ENCODE measurements at places on chromosomes 5 and 9.
A peak's percentile ranks its signal among the peaks of the same experiment; 100 is the strongest.

- DNase-seq, result no peak
Observed at GRCh38 chr9:19239955-19240354, 9.5 kb downstream of the DENND4C start.

DNA sequence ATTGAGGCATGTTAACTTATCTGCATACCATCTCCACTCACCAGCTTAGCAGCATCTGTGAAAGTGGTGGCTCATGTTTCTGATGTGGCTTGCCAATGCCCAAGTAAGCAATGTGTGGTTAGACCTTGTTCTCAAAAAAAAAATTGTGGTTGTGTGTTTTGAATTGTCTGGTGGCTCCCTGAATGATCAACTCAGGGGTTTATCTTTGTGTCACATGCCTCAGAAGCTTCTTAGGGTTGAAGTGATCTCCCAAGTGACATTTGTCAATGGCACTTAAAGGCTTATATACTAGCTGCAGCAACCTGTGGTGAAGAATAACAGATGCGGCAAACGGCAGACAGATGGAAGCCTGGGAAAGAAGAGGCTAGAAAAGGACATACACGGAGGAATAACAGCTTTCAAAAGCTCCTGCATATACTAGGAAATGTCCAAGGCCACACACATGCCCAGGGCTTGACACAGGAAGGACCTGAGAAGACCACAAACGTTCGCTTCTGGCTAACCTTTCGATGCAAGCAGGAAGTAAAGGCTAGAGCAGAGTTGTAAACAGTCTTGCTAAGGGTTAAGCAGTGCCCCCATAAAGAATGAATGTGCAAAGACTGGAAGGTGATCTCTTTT lies 42.2 kb upstream of the FSD1L start:
- DNase-seq, result peak; percentile 37

GRCh38 chr9:749716-750115 lies 91.8 kb upstream of the DMRT1 start:
- DNase-seq, result no peak

DNA sequence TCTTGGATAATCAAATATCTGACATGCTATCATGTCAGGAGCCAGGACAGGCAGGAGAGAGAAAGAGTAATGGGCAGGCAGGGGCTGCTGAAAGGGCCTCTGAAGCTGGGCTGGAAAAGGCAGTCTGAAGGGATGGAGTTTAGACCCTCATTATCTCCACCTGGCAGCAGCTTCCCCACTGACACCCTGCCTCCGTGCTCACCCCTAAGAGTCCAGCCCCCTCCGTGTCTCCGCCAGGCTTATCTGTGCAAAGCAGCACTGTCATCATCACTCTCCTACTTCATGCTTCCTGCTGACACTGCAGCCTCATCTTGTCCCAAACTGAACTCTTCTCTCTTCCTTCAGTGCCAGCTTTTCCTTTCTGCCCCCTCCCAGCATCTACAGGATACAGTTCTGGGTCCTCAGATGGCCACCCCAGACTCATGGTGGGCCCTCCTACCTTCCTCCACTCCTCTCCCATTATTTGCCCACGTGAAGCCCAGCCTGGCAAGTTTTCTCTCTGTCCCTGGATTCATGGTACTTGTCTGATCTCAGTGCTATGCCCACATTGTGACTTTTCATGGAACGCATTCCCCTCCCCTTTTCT lies 70.9 kb upstream of the KLF9 start:
- no peak for DNase-seq

GRCh38 chr5:53479045-53479589 lies 1.3 kb upstream of the FST start:
- no peak for DNase-seq

GRCh38 chr5:34676416-34676815 lies 20.3 kb downstream of the RAI14 start:
- peak; percentile 32 for DNase-seq

DNA sequence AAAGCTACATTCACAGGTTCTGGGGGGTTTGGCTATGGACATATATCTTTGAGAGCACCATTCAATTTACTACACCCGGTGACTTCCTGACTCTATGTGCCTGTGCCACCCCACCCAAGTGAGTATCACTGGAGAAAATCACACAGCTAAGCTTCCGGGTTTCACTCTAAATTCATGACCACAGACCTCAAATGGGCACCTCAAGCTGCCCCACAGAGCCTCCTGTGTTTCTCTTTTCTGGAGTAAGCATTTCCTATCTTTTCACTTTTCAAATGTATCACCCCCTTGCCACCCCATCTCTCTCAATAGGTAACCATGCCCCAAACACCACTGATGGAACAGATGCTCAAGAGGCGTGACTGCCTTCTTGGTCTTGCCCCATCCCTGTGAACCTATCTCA lies 49.2 kb upstream of the NEK6 start:
- no peak for DNase-seq

- DNase-seq, result no peak
Observed at GRCh38 chr5:141914199-141914743, 9.4 kb upstream of the DELE1 start.

DNA sequence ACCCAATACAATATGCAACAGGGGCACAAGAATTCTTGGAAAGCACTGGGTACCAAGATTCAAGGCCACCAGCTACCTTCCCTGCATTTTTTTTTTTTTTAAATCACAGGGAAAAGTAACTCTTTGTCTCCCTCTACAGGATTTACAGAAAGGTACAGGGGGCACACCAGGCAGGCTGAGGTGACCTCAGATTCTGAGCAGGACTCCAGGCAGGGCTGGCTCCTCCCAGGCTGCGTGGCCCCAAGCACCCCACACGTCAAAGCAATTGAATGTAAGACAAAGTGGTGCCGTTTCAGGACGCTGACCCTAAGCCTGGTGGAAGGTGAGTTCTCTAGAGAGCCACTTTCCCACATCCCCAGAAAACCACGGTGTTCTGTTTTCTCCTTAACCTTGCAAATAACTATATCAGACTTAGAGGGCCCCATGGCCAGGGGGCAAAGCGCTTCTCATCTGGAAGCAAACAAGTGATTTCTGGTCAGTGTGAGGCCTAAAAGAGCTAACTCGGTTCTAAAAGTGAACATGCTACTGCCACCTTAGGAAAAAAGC lies 222.6 kb downstream of the ROR2 start:
- DNase-seq, result peak; percentile 45

GRCh38 chr5:164357395-164358033 lies 852.1 kb downstream of the MAT2B start:
- DNase-seq, result no peak

GRCh38 chr5:178931846-178932760 lies 8.9 kb upstream of the ZNF454 start:
- no peak for DNase-seq

GRCh38 chr9:19552282-19553105 lies 143.7 kb downstream of the ACER2 start:
- DNase-seq, result no peak

DNA sequence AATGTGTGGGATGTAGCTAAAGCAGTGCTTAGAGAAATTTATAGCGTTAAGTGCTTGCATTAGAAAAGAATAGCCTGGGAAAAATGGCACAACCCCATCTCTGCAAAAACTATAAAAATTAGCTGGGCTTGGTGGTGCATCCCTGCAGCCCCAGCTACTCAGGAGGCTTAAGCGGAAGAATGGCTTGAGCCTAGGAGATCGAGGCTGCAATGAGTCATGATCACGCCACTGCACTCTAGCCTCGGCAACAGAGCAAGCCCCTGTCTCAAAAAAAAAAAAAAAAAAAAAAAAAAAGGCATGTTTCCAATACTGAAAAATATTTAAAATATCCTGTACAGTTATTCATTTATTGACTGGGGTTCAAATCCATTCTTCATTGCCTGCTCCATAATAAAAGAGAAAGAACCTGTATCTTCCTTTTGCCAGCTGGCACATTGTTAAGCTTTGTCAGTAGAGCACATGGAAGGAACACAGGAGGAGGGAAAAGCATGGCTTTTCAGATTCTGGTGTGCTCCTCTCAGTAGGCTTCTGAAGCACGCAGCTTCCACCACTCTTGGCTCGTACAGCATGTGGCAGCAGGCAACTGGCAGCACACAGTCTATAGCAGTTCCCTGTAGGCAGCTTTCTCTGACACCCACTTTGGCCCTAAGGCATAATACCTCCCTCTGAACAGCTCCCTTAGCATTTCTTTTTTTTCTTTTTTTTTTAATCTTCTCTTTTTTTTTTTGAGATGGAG lies 73.5 kb downstream of the TRIM36 start:
- no peak for DNase-seq

- DNase-seq, result peak; percentile 45
Observed at GRCh38 chr5:16596581-16596940, 20.2 kb downstream of the RETREG1 start.

- DNase-seq, result no peak
Observed at GRCh38 chr5:90037646-90038045, 371.9 kb downstream of the CETN3 start.

- DNase-seq, result no peak
Observed at GRCh38 chr5:501831-502184, 22.4 kb downstream of the SLC9A3 start.

DNA sequence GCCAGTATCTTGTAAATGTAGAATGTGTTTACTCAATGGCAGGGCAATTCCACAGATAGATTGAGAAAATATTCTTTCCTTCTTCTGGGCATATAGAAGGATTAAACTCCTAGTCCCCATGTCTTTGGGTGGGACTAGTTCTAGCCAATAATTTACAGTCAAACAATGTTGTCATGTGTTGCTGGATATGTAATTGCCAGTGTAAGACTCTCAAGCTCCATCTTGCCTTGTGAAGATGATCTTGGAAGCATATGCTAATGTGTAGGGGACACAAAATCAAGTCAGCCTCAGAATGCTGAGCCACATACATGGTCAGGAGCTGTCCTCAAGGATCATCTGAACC lies 386.9 kb downstream of the CETN3 start:
- no peak for DNase-seq

DNA sequence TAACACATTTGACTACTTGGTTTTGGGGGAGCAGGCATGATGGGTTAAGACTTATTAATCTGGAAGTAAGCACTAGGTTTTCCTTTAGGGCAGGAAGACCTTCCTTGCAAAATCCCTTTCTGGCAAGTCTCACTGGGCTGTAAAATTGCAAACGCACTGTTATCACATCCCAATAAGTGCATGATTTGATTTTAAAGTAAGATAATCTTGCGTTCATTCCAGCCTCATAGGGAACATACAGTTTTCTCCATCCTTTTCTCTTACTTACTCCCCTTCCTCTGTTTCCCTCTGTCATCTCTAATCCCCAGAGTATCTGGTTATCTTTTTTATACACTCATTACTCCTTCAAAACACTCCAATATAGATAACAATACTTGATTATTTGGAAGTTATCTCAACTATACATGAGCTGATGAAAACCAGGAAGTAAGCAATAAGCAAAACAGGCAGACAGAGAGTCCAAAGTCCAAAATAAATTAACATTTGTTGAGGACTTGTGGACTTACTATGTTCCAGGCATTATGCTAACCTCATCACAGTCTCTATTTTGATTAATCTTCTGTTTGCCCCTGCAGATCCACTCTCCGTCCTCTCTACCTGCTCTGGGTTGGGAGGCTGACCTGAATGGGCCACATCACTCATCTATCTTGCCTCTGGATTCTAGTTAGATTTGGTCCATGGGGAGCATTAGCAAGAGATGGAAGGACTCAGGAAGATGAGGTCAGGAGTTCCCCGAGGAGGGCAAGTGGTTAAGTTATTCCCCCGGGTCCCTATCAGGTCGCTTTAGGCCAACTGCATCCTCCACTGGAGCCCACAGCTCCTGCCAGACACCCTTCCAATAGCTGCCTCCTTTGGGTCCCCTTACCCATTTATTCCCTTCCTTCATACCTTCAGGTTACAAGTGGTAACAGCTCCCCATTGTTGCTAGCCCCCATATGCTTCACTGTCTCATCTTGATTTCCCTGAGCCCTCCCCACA lies 60.2 kb downstream of the SLC22A5 start:
- no peak for DNase-seq

DNA sequence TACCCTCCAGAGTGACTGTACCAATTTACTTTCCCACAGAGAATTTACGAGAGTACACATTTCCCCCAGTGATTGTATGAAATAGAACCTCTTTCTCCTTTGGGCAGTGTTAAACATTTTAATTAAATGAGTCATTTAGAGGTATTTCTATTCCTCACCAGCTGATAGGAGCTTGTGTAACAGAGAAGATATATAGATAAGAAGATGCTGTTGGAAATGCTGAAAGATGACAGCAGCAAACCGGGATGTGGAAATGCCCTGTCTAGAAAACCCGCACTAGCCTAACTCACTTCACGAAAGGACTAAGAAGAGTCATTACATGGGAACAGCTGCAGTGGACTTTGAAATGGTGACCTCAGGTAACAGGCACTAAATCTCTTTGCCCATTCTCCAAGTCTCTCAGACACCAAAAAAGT lies 68.3 kb downstream of the LPAR1 start:
- peak; percentile 94 for DNase-seq

All from HFFc6 (cell line).